ENCODE measurements at places on chromosomes 3 and 15.

DNA sequence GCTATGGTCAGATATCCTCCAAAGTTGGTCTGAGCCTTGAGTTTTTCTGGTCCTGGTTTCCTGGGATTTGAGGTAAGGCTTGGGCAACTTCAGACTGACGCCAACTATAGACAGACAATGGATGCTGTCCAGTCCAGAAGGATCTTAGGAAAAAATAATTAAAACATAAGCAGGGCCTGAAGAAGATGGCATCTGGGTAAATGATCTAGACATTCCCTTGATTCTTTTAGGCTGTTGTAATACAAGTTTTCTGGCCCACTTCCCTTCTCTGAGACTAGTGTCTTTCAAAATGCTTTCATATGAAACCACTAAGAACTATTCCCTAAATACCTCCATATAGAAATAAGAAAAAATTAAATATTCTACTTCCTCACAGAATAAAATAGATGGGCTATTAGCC lies 47.7 kb upstream of the PLXND1 start:
- DNase-seq = peak; percentile 81

DNA sequence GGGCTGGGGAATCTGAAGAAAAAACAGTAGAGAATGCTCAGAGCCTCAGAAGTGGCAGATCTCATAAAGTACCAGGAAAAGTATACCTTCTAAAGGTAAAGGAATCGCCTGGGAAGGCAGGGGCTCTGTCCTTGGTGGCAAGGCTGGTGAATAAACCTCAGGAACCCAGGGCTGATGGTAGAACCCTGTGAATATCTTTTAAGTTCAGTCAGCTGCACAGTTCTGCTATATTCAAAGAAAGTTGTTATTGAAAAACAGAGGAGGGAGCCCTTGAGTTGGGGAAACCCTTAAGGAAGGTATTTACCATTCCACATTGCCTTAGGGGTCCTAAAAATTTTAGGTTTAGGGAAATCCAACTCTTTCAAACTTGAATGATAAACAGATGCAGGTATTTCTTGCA lies 31.2 kb downstream of the ZPLD1 start:
- no peak for DNase-seq

DNA sequence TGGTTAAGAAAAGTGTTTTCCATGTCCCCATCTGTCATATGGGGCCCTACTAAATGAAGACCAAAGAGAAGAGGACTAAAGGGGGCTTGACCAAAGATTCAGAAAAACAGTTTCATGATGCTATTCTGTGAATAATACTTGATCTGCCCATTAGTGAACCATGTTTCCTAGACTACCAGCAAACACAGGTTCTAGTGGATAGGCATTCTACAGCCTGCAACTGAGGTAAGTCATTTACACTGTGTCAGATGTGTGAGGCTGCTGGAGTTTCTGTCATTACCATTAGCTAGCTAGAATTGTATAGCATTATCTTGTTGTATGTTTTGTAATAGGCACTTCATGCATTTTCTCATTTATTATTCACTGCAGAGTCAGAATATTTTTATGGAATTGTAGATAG lies 6.6 kb downstream of the GPR171 start:
- DNase-seq = no peak

- no peak for DNase-seq
Observed at GRCh38 chr3:123076496-123077418, 9.9 kb downstream of the PDIA5 start.

GRCh38 chr3:187012609-187013051 lies 82.3 kb downstream of the ST6GAL1 start:
- DNase-seq = no peak

- DNase-seq = no peak
Observed at GRCh38 chr3:13136426-13136825, 63.2 kb upstream of the IQSEC1 start.

GRCh38 chr15:99170476-99171065 lies 65.7 kb downstream of the SYNM start:
- DNase-seq = no peak

DNA sequence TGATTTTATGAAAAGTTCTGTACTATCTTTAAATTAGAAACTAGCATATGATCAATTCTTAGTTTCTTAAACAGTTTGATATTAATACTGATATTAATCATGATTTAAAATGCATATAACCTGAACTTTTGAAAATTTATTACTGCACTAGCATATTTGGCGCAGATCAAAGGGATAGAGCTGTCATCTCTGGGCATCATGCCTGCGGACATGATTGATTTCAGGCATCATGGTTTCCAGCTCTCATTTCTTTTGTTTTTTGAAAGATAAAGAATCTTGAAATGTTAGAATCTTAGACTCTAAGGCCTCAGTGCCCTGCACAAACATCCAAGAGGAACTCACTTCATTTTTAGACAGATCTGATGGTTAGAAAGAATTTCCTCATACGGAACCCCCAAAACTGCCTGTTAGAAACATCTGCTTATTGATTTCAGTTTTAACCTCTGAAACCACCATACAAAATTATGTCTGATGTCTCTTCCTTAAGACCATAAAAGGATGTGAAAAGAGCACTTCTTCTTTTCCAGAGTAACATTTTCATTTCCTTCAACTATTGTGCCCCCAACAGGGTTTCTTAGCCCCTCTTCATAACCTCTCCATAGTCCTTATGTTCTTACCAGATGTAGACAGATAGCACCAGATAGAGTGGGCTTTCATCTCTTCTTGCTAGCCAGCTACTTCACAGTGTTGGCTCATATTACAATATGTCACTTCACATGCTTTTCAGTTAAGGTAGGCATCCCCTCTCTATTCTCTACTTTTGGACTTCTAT lies 110.8 kb downstream of the BBX start:
- no peak for DNase-seq

- no peak for DNase-seq
Observed at GRCh38 chr15:38702178-38702912, 137.7 kb upstream of the RASGRP1 start.

- DNase-seq = peak; percentile 73
Observed at GRCh38 chr15:74955796-74956647, 550 bp downstream of the RPP25 start.

DNA sequence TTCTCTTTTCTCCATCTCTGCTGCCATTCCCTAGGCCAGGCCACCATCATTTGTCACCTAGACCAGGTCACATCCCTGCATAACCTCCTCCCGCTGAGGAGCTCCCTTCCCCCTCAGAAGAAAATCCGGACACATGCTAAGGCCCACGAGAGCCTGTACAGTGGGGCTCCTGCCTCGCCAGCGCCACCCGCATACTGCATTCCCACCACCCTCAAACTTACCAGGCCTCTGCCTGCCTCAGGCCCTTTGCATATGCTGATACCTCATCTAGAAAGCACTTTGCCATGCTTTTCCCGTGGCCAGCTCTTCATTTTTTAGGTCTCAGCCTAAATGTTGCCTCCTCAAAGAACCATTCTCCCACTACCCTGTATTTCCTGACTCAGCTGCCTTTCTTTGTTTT lies 220.1 kb upstream of the CTDSPL start:
- DNase-seq = no peak

- no peak for DNase-seq
Observed at GRCh38 chr15:67782691-67782991, 42.7 kb upstream of the SKOR1 start.

GRCh38 chr15:56241374-56242105 lies 2.1 kb downstream of the RFX7 start:
- DNase-seq = no peak

DNA sequence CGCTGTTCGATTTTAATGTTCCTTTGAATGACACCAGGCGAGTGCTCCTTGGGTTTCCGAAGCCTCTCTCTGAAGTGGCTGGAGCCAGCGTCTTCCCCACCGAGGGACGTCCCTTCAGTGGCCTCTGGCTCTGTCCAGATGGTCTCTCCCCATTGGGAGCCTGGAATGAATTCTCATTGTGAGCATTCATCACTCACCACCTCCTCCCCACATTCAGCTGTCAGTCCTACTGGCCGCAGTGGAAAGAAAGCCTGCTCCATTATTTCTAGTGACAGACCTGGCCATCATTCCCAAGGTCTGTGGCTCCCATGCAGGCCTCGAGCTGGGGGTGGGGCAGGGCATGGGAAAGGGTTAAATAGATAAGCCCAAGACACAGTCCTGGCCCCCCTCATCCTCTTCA lies 35.2 kb downstream of the ZNF710 start:
- DNase-seq = no peak

DNA sequence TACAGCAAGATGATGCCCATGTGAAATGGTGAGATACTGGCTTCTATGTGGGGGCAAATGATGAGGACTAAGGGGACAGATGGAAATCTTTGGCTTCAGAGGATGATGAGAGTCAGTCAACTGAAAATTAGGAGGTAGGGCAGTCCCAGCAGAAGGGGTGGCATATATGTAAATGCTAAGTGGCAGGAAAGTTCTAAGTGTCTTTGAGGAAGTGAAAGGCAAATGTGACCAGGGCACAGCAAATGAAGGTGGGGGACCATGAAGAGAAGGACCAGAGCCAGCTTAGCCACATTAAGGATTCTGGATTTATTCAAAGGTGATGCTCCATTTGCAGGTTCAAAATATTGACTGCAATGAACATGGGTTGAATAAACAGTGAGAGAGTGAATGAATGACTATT lies 29.2 kb upstream of the LIMD1 start:
- no peak for DNase-seq

DNA sequence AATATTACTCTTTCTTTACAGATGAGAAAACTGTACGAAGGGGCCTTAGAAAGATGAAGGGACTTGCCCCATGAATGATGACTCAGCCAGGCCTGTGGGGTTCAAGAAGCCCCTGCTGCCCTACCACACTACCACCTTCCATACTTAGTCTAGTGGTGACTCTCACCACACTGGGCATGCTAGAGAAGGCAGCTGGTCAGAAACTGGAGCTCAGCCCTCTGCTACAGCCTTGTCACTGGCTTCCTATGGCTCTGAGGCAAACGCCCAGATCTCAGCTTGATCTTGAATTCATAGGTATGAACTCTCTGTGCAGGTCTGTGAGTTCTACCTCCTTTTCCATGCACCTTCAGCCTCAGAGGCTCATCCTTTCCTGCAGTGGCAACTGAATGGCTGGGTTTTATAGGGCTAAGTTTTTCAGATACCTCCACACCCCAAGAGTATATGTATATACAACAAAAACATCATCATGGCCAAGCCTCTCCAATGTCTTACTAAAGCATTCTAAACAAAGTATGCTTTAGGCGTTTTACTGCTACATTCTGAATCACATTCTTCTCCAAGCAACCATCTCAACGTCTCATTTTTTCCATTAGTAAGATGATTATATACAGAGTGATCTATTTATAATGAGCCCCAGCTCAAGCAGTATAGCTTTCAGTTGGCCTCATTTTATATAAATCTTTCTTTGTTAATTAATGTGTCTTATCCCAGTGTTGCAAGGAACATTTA lies 234.1 kb downstream of the GREM1 start:
- DNase-seq = peak; percentile 78

GRCh38 chr15:92724144-92724543 lies 68.6 kb upstream of the FAM174B start:
- no peak for DNase-seq

GRCh38 chr3:58188173-58188564 lies 22.6 kb downstream of the DNASE1L3 start:
- DNase-seq = no peak

DNA sequence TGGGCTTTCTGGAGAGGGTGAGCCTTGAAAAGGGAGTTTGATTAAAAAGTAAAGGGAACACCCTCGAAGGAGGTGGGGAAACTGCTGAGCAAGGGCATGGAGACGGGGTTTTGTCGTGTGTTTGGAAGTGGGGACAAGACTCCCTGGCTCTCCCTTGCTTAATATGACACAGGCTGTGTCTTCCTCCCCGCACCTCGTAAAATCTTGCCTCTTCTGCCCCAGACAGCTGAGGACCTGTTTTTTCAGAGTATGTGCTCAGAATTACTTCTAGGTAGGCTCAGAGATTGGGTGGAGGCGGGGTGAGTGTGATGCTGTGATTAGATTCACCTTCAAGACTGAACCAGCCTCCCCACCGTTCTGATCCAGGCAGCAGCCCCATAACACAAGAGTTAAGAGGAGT lies 244.4 kb upstream of the TLE3 start:
- no peak for DNase-seq

GRCh38 chr3:46203681-46204080 lies 4.4 kb downstream of the CCR1 start:
- DNase-seq = no peak

GRCh38 chr3:156665291-156665690 lies 9.1 kb upstream of the TIPARP start:
- no peak for DNase-seq

GRCh38 chr3:195246581-195246995 lies 24.4 kb downstream of the XXYLT1 start:
- peak; percentile 53 for DNase-seq

DNA sequence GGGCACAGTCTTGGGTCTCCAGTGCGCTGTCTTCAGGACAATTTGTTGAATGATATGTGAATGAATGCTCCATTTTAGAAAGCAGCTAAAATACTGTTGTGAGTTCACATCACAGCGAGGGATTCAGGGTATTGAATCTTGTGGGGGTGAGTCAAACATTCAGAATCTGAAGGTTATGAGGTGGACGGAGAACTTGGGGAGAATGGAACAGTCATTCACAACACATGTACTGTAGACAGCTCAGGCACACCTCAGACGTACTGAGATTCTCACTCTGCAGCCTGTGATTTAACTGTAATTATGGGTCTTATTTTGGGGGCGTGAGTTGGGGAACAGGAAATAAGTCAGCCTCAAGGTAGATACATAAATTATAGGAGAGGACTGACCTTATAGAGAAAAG lies 13.9 kb downstream of the CRYBG3 start:
- DNase-seq = peak; percentile 50

DNA sequence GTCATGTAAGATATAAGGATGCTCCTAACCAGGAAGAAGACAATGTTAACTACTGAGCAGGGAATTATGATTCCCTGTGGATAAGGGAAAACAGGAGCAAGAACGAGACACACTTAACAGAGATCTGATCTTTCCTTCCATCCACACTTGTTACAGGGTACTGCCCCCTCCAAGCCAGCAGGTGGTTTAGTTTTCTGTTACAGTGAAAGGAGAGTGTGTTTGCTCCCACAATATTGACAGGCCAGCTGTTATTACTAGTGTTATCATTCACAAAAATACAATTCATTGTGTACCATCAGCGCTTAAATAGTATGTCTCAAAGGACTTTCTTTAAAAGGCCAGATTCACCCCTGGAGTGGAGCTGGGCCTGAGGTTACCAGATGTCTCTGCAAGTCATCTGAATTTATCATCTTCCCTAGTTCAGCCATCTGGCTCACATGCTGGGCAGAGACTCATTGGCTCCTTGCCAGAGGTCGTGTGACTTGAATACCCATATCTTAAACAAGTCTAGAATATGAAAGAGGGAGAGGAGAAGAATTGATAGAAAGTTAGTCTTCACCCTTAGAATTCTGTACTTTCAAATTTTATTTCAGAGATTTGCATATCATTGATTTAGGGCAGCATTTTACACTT lies 16.8 kb upstream of the FMN1 start:
- no peak for DNase-seq

GRCh38 chr3:171453180-171453886 lies 6.9 kb downstream of the TNIK start:
- DNase-seq = no peak

- DNase-seq = no peak
Observed at GRCh38 chr3:108241721-108242120, 19.5 kb upstream of the IFT57 start.

DNA sequence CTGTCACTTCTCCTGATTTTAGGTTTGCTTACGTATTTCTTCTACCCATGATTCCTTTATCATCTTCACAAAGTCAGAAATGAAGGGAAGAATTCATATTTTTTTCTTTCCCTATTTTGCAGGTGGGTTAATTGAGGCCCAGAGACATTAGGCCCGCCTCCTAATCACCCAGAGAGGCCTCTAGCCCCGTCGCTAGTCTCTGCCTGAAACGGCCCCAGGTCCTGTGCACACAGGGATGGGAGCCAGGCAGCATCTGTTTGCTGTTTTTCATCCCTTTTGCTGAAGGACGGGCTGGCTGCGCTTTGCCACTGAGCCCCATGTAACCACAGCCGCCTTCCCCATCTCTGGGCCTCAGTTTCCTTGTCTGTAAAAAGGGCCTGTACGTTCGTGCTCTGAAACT lies 135.9 kb downstream of the FBLN2 start:
- no peak for DNase-seq

Measured in fibroblast of skin of right biceps (primary cell).